ENCODE measurements at places on chromosomes 12 and 14.

- no peaks in the 10 kb centered on the region for H3K27me3 ChIP-seq
- DNase-seq = no peak
- no peak overlapping the region for H3K27ac ChIP-seq
- H3K36me3 ChIP-seq = peaks cover 49% of the 10 kb centered on the region
- peaks cover 6% of the 10 kb centered on the region for H3K4me1 ChIP-seq
These were observed 21.9 kb upstream of the ISM2 start for GRCh38 chr14:77520555-77520954.

GRCh38 chr12:12722435-12723148, 5.4 kb downstream of the CDKN1B start:
- H3K4me1 ChIP-seq = peaks cover 36% of the 10 kb centered on the region
- H3K27me3 ChIP-seq = no peaks in the 10 kb centered on the region
- H3K4me3 ChIP-seq = peak overlapping the region; percentile 97

DNA sequence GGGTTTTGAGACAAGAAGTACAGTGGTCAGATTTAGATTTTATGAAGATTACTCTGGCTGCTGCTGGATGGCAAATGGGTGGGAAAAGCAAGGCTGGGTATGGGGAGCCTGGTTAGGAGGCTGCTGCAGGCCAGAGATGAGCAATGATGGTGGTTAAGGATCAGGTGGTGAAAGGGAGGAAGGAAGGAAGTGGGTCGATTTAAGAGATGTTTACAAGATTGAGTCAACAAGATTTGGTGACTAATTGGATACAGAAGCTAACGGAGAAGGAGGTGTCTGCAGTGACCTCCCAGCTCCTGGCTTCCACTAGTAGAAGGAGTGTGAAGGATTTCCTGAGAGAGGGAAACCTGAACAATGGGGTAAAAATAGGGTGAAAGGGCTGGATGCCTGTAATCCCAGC, 18.7 kb downstream of the NOS1 start:
- H3K36me3 ChIP-seq = no peaks in the 10 kb centered on the region
- H3K4me1 ChIP-seq = no peaks in the 10 kb centered on the region
- no peak overlapping the region for H3K27ac ChIP-seq
- H3K27me3 ChIP-seq = peaks cover 9% of the 10 kb centered on the region
- no peak for DNase-seq

GRCh38 chr14:71554323-71554722, 377.9 kb upstream of the RGS6 start:
- no peak overlapping the region for H3K4me3 ChIP-seq
- peaks cover 34% of the 10 kb centered on the region for H3K4me1 ChIP-seq
- no peak for DNase-seq
- no peaks in the 10 kb centered on the region for H3K27me3 ChIP-seq
- peaks cover 1% of the 10 kb centered on the region for H3K36me3 ChIP-seq

DNA sequence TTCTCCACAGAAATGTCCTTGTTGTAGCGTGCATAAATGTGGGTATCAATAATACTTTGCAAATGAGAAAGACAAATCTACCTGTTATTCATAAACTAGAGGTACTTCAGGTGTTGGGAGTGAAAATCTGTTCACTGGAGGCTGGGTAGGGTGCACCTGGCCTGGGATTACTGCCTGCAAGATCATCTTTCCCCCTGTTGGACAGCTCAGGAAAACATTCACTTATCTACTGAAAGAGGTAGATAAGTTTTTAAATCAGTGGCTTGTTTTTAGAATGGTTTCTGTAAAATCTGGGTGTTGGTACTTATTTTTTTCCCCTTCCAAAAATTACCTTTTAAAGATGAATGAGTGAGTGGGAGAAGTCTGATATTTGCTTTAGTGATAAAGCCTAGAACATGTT, 95.6 kb downstream of the DIP2B start:
- H3K36me3 ChIP-seq = peaks cover 2% of the 10 kb centered on the region
- H3K4me1 ChIP-seq = peaks cover 39% of the 10 kb centered on the region
- H3K27ac ChIP-seq = no peak overlapping the region
- no peak for DNase-seq
- no peak overlapping the region for H3K4me3 ChIP-seq

- no peaks in the 10 kb centered on the region for H3K4me1 ChIP-seq
- H3K4me3 ChIP-seq = no peak overlapping the region
- no peak overlapping the region for H3K27ac ChIP-seq
- no peaks in the 10 kb centered on the region for H3K27me3 ChIP-seq
These were observed 48.5 kb downstream of the MDM2 start for GRCh38 chr12:68856510-68856909.

- H3K36me3 ChIP-seq = no peaks in the 10 kb centered on the region
- H3K4me1 ChIP-seq = no peaks in the 10 kb centered on the region
- no peak overlapping the region for H3K4me3 ChIP-seq
- no peak for DNase-seq
These were observed 392.3 kb upstream of the TMPO start for GRCh38 chr12:98123021-98123461.

All from central memory CD8-positive, alpha-beta T cell (primary cell).